ENCODE measurements at places on chromosomes 5 and 9. TPM values are rescaled to one million over a fixed set of nuclear protein-coding genes. Genes with fewer than 3 reads are reported as not detected.

The CDH18 gene
- 9.0 TPM for polyA plus RNA-seq

The KIF20A gene
- 29.1 TPM for polyA plus RNA-seq

The POU5F2 gene
- 0.04 TPM for polyA plus RNA-seq

The ELOVL7 gene
- polyA plus RNA-seq, result 0.21 TPM

The IFNE gene
- not detected for polyA plus RNA-seq

The CCDC152 gene
- polyA plus RNA-seq, result 4.6 TPM

The PCDHGA6 gene
- 2.7 TPM for polyA plus RNA-seq

Data from muscle of leg (tissue), 16 donors.